ENCODE measurements at places on chromosomes 3 and 15.
A peak's percentile ranks its signal among the peaks of the same experiment; 100 is the strongest.

DNA sequence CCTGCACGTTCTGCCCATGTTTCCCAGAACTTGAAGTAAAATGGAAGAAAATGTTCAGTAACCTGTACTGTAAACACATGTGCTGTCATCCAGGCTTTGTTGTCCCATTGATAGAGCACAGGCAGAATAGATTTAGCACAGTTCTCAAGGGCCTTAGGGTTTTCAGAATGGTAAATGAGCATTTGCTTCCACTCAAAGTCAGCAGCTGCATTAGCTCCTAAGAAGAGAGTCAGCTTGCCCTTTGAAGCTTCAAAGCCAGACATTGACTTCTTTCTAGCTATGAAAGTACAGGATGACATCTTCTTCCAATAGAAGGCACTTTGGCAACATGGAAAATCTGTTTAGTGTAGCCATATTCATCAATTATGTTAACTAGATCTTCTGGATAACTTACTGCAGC is 76.2 kb upstream of the TMEM108 start:
- no peak for DNase-seq

DNA sequence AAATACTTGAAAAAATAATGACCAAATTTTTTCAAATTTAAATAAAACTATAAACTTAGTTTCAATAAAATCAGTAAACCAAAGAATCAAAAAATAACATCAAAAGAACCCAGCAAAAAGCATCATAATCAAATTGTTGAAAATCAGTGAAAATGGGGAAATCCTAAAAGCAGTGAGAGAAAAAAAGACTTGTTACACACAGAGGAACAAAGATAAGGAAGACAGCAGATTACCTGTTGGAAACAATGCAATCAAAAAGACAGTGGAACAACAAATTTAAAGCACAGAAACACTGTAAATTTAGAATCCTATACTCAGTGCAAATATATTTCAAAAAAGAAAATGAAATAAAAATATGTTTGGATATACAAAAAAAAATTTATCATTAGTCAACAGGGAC is 156.2 kb upstream of the LMCD1 start:
- no peak for DNase-seq

GRCh38 chr3:154250291-154250690 is 74.0 kb downstream of the DHX36 start:
- peak; percentile 6 for DNase-seq

DNA sequence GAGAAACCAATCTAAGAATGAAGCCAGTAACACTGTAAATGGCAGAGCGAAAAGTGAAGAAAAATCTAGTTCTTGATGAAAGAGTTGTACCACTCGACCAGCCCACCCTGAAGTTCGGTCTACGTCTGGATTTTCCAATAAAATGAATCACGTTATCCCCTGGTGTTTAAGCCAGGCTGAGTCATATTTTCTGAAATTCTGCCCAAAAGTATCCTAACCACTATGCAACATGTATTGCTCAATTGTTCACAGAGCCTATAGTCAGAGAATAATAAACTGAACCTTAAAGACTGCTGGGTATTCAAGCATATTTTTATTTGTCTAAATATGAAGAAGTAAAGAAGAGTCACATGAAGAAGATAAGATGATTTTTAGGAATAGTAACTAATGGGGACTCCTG is 245.7 kb downstream of the FGF12 start:
- DNase-seq = no peak

DNA sequence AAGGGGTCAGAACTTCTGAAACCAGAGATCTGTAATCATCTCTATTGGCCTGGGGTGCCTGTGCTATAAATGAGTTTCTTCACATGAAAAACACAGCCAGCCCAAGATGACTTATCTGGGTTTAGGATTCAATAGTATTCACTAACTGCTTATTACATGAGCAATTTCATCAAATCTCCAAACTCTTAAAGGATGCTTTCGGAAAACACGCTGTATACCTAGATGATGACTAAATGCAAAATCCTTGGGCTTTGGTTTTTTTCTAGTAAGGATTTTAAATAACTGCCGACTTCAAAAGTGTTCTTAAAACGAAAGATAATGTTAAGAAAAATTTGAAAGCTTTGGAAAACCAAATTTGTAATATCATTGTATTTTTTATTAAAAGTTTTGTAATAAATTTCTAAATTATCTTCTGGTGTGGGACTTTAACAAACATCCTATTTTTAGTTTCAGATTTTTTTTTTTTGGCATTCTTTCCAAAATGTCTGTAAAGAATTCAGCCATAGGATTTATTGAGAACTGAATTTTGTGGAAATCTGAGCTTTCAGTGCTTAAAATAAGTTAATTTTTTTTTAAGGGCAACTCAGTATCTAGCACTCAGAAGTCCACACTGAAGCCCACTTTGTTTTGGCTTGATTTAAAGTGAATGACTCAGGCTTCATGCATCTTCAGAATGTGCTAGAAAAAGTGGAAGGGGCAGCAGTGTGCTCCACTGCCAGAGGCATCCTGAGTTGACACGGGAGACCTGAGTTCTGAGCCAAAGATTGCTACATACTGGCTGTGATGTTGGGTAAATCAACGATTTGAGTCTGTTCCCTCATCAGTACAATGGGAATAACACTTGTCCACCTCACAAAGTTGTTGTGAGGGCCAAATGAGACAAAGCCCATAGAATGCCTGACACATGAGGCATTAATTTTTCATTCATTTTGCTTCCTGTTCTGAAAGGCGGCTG is 18.7 kb downstream of the TMEM43 start:
- DNase-seq = no peak

- no peak for DNase-seq
Observed at GRCh38 chr15:94203306-94203705, 28.1 kb upstream of the MCTP2 start.

DNA sequence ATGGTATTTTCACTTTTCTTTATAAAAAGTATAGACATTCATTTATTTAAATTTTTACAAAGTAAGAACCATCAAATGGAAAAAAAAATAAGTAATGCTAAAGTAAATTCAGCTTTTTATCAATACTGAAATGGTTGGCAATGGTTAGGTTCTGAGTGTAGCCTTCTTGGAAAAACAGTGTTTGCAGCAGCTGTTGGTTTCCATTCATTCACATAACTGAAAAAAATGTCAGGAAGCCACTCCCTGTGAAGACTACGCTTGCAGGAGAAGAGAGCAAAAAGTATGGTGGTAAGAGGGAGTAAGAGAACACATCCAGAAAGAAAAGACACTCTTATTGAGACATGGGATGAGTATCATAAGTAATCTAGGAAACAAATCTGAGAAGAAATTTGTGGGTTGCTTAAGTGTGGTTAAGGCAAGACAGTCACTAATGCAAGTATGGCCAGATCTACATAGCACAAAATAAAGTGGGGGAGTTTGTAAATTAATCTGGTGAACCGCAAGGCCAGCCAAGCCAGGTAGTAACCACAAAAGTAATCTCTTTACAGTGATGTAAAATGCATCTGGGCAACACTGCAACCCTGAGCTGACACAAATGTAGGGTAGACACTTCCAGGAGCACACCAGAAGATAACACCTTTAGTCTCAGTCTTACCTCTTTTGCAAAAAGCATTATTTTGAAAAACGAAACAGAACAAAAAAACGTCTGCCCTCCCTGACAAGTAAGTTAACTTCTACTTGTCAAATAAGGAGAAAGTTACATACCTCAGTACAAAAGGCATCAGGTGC is 133.7 kb downstream of the IGSF11 start:
- DNase-seq = no peak

- DNase-seq = no peak
Observed at GRCh38 chr3:9736831-9737230, 5.3 kb downstream of the BRPF1 start.

GRCh38 chr15:82540055-82540983 is at the start of gene RPS17:
Gene RPS17 (minus strand): TSS chr15:82540457. CDS start chr15:82540428, 29 bp downstream.
- DNase-seq = peak; percentile 96

- no peak for DNase-seq
Observed at GRCh38 chr3:188125076-188125475, 28.9 kb upstream of the LPP start.

DNA sequence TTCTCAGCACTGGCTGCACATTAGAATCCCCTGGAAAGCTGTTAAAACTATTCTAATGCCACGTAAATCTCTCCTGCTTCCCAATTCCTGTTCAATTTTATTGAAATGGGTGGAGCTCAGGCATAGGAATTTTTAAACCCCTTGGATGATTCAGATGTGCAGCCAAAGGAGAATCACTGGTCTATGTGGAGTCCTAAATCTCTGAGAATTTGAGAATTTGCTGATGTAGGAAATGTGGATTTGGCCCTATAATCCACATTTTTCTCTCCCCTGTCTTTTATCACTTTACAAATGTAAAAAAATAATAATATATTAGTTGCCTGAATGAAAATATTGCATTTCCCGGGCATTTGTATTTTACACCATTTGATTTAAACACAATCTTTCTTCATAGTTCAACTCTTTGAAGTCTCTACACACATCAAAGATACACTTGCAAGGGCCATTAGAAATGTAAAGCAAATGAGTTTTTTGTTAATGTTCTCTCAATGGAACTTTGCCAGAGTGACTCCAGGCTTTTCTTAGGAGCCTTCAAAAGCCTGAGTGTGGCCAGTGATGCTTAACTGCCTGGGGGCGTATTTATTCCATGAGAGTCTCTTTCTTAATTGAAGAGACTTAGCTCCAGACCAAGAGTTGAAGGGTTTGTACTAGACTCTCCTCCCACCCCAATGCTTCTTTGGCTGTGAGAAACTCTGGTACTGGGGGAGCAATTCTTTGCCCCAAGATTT is 48.8 kb upstream of the PTX3 start:
- DNase-seq = no peak

GRCh38 chr3:3027976-3028567 is 82.1 kb downstream of the IL5RA start:
- DNase-seq = no peak

GRCh38 chr3:71309886-71310285 is 273.6 kb downstream of the FOXP1 start:
- DNase-seq = no peak

Measured in BE2C (cell line).